ENCODE measurements at places on chromosomes 12 and 14.
A peak's percentile ranks its signal among the peaks of the same experiment; 100 is the strongest.

DNA sequence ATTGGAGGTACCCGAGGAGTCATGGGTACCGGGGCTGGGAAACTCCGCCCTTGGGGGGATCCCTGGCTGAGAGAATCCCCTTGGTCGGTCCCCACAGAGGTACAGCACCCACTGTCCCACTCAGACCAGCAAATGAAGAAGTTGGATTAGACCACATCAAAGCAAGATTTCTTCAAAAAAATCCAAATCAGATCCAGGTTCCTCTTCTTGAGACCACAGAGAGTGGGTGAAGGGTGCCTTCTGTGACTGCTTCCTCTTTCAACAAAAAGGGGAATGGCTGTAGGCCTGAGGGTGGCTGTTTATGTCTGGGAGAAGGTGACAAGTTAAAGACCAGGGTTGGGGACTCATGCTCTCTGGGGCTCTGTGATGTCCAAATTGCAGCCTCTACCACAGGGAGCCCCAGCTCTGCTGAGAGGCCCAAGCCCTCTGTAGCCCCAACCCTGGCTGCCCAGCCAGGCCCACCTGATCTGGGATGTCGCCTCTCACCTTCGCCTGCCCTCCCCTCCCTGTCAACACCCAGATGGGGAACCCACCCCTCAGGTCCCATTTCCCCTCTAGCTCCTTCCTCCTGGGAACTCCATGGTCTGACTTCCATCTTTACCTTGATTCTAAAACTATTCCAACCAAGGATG, 50.9 kb downstream of the ZFP36L1 start:
- DNase-seq, result no peak

DNA sequence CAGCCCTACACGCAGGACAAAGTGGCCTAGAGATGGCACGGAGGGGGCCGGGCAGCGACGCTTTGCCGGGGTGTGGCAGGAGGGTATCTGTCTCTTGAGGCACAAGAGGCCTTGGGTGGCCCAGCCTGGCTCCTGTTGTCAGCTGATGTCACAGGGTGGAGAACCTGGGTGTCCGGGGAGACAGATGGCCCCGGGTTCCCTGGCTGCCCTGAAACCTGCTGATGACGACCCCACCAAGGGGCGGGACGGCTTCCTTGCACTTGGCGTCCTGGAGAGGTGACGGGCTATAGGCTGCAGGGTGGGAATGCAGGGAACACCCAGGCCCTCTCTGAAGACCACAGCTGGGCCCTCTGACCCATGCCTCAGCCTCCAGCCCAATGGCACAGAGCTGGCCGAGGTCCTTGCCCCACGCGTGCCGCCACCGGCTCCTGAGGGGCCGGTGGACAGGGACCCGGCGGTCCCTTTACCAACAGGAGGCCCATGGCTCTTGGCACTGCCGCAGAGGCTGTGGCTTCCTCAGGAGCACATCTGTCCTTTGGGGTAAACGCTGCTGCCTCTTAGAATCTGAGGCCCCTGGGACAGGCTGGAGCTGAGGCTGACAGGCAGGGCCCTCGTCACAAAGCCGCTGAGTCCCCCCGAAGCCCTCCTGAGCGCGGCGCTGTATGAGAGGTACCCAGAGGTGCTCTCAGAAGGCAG, 16.4 kb downstream of the TRMT61A start:
- DNase-seq, result no peak

DNA sequence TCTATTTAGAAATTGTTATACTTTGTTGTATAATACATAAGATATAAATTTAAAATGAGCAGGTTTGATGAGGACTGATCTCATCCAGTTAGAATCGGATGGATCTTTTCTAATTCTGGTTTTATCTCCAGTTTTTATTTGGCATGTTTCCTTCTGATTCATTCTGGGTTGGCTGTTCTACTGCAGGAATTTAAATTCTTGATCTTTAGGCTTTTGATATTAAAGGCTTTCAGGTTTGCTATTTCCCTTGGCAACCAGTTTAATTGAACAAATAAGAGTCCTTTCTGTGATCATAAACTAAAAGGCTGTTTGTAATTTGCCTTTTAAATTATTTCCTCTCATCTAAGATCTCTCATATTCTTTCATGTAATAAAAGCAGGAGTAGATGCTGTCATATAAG, 83.4 kb downstream of the PDE6H start:
- DNase-seq, result no peak

DNA sequence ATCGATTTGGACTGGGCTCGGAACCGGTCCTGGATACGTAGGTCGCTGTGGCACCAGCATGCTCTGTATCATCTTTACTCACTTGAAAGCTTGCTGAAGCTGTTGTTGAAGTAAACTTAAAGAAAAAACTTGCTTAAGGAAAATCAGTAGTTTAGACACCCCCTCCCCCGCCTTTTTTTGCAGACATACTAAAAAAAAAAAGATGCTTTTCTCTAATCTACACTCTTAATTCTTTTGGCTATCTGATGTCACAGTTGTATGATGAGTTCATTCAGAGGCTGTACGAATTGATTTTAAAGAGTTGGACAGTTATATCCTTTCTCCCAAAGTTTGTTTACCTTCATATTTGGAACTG, 865 bp downstream of the FRS2 start:
- no peak for DNase-seq

DNA sequence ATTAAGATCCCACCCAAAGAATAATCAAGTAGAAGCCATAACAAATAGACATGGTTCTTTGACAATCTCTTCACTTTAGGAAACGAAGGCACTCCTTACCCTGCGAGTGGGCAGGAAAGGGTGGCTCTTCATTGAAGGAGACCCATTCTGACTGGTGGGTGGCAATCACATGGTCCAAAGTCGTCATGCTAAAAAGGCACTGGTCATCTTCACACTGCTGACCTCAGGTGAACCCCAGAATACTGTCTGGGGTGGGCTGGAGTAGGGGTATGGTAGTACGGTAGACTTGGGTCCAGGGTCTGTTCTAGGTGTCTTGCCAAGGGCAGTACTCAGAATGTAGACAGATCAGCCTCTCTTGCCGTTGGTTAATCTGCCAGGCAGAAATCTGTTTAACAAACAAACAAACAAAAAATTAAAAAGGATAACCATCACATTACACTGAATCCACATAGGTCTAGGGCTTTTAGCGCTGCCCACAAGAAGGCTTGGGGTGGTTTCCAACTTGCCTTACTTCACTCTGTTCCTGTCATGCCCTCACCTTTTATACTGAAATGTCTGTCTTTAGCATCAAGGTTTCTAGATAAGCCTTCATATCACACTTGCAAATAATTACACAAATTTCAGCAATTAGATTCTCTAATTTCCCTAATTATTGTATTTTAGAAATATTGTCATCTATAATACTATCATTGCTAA, 1.8 kb downstream of the STON2 start:
- no peak for DNase-seq

GRCh38 chr12:57521525-57522010, 1.1 kb upstream of the MBD6 start:
- DNase-seq, result no peak

DNA sequence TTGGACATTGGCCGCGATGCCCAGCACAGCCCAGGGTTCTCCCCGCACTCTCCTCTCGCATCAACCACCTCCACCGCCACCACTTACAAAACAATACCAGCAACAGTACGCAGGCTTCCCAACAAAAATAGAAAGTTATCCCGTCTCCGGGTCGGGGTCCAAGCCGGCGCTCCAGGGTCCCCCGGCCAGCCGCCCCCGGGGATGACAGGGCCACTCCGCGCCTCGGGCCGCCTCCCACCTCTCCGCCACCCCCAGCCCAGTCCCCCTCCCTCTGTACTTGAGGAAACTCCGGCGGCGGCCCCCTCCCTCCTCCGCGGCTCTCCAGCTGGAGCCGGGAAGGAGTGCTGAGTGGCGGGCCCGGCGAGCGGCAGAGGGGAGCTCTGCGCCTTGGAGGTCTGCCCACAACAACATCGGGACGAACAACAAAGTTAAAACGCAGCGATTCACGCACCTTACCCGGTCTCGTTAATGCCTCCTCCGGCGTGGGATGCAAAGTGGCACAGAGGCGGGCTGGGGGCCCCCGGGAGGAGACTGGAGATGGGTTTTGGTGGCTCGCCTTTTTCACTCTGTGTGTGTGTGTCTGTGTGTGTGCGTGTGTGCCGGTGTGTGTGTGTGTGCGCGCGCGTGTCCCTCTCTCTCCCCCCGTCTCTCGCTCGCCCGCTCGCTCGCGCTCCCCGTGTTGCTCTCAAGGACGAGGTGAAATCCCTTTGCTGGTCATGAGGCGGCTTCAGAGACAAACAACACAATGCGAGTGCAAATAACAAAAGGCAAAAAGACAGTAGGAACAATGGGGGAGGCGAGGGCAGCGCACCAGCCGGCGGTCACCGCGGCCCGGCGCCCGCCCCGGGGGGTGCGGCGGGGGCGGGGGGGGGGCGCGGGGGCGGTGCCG, 386.8 kb downstream of the BCAT1 start:
- DNase-seq, result no peak

DNA sequence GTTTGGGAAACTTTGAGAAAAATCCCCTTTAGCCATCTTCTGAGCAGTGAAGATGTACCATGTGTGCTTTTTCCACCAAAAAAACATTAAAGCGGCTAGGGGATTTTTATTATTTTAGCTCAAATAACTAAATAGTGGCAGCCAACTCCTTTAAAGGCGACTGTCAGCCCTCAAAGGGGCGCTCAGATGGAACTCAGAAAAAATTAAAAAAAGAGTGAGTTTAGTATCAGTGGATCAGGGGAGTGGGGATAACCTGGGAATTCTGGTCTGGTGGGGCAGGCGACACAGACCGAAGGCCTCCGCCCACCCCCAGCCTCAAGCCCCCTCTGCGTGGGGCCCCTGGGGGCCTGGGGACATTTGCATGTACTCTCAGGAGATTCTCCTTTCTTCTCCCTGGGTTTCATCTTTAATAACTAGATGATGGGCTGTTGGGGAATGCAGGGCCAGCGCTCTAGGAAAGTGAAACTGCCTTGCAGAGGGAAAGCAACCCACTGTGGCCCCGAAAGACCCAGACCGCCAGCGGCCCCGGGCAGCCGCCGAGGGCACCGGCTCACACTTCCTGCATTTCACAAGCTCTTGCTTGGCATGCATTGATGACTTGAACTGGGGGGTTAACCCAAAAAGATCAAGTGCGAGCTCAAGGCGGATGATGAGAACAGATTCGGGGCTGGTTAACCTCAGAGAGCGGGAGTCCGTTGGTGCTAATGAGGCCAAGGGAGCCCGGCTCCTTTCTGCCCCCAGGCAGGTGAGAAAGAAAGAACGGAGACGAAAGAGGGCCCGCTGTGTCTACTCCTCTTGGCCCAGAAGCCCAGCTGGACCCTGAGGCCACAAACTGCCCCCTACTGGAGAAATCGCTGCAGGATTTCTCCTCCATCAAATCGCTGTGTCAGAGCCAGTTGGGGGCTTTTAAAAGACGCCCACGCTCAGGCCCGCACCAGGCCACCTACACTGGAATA, 7.3 kb upstream of the BATF start:
- no peak for DNase-seq

- DNase-seq, result no peak
Observed at GRCh38 chr12:64099397-64099796, 122.7 kb downstream of the KICS2 start.

DNA sequence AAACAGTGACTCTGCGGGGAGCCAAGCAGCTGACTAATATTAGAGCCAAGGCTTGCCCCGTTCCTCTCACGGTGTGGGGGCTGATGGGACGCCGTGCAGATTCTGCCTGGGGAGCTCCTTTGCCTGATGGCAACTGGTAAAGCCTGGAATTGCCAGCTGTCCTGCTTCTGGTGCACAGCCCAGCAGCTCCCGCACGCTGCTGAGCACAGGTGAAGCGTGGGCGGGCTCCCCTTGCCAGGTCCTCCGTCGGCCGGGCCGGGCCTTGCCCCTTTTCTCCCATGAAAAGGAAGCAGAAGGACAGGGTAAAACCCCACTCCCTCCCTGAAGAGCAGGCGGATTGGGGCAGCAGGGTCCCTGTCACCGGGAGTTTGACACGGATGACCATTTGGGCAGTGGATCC, 79.0 kb downstream of the WDR20 start:
- no peak for DNase-seq

DNA sequence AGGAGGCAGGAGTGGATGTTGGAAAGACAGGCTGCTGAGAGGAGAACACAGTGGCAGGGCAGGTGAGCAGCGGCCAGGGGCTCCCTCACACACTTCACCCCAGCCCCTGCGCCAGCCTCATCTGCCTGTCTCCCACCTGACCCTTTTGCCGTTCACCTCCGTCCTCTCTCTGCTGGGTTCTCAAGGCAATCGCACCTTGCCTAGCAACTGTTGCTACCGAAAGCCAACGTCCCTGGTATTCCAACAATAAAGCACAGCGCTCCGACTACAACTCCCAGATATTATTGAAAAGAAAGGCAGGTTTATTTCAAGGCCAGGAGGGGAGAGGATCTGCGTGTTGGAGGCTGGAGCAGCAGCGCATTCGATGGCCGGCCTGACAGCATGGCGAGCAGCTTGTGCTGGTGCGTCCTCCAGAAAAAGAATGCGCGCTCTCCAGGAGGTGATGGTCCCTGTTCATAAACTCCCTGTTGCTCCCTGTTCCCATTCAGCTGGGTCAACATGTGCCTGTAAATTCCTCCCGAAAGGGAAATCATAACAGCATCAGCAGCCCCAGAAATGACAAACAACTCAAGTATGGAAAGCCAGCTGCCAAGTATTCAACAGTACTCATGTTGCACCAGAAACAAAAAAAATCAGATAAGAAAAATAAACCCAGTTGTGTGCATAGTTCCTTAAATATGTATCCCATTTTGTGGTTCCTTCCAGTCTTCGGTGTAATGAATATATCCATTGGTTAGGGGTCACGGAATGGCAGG, 153.0 kb upstream of the DIO3 start:
- peak; percentile 43 for DNase-seq

DNA sequence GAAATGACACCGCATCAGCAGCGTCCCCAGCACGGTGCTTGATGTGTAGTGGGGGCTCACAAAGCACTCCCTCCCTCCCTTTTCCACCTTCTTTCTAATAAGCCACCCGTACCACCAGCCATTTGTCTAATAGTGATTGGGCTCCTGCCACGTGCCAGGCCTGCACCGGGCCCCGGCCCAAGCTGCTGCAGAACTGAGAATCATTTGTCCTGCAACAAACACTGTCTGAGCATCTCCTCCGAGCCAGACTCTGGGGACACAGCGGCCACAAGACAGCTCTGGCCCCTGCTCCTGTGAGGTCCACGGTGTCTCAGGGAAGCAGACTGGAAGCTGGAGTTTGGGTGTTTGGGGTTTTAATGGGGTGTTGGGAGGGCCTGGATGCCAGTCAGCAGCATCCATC, 43.9 kb downstream of the MVK start:
- DNase-seq, result no peak

- DNase-seq, result no peak
Observed at GRCh38 chr14:94921456-94921855, 151.5 kb upstream of the GSC start.

DNA sequence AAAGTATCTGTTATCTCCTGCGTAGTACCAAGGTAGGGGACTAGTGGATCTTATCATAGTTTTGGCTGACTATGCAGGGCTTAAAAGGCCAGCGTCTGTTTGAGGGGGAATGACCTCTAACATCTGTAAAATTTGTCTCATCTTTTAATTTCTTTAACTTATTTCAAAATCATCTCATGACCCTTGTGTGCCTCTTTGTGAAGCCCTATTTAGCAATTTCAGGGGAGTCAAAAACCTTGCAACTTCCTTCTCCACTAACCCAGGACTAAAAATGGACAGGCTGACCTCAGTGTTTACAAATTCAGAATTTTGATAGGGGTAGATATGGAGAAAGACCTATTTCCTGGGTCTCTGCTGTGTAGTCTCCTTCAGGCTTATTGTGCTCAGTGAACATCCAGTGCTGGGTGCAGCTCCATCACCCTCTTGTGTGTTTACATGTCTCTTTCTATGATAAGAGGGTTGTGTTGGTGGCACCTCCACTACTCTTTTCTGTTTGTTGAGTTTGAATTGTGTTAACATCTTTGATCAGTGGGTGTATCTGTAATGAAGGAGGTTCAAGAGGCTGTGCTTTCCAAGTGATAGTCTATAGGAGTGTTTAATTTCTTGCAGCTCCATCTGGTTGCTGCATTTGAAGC, 14.3 kb downstream of the NECAP1 start:
- DNase-seq, result no peak
